ENCODE measurements at places on chromosomes 3 and 15. TPM values are rescaled to one million over a fixed set of nuclear protein-coding genes. Genes with fewer than 3 reads are reported as not detected.

- H3K27ac ChIP-seq, result no peak overlapping the region
- H3K27me3 ChIP-seq, result no peaks in the 10 kb centered on the region
- no peak overlapping the region for H3K4me3 ChIP-seq
- peaks cover 12% of the 10 kb centered on the region for H3K4me1 ChIP-seq
These were observed 117.8 kb upstream of the PRICKLE2 start for GRCh38 chr3:64342940-64343688.

DNA sequence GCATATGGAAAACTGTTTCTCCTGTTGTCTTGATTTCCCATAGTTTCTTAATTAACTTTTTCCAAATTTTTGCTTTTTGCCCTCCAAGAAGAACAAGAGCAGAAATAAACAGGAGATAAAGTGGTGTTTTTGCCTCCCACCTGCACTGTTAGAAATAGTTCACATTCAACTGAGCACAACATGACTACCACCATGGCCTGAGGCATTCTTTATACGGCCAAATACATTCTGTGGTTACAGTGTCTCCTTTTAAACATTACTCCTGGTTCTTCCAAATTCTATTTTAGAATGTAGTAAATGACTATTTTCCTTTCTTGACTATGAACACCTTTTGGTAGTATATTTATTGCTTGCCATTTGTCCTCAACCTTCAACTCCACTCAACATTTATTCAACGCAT lies 98.5 kb downstream of the LARS2 start:
- H3K4me3 ChIP-seq, result no peak overlapping the region
- no peaks in the 10 kb centered on the region for H3K27me3 ChIP-seq
- no peaks in the 10 kb centered on the region for H3K4me1 ChIP-seq

- no peaks in the 10 kb centered on the region for H3K4me1 ChIP-seq
- no peak overlapping the region for H3K27ac ChIP-seq
- H3K36me3 ChIP-seq, result no peaks in the 10 kb centered on the region
- H3K27me3 ChIP-seq, result no peaks in the 10 kb centered on the region
- no peak overlapping the region for H3K4me3 ChIP-seq
- no peak for DNase-seq
These were observed 97.5 kb downstream of the SLC49A4 start for GRCh38 chr3:122892118-122892960.

The ITIH1 gene
- total RNA-seq, result not detected

- no peak for DNase-seq
- H3K4me1 ChIP-seq, result no peaks in the 10 kb centered on the region
- H3K4me3 ChIP-seq, result no peak overlapping the region
- H3K27me3 ChIP-seq, result no peaks in the 10 kb centered on the region
These were observed 271.6 kb downstream of the FHIT start for GRCh38 chr3:60979461-60980341.

DNA sequence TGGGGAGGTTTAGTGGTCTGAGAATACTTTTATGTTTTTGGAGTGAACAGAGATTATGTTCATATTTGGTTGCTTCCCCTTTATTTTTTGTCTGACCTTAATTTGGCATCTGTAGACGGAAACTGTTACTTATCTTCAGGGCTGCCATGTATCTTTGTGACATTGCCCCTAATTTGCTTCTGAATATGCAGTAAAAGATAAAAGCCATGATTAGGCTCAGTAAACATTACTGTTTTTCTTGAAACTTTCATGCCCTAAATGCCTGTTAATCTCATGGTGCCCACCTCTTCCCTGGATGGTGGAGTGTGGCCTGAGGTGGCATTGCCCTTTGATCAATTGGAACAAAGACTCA lies 106.7 kb downstream of the C3orf70 start:
- H3K4me1 ChIP-seq, result no peaks in the 10 kb centered on the region
- no peak for DNase-seq
- H3K4me3 ChIP-seq, result no peak overlapping the region
- no peaks in the 10 kb centered on the region for H3K27me3 ChIP-seq
- H3K27ac ChIP-seq, result no peak overlapping the region

DNA sequence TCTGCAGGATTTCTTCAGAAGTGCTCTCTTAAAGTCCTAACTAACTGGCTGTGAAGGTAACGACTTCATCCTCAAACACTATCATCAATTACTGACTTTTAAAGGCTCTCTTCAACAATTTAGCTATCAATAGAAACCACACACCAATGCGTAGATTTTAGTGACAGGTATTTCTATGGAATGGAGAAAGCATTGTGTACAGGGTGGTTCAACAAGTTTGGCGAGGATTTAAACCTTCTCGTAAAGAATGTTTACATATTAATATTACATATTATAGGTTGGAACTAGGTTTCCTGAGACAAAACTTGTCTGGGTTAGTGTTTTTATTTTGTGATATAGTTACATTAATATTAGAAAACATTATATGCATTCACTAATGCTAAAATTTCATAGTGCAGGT lies 233.6 kb downstream of the CHL1 start:
- H3K4me3 ChIP-seq, result no peak overlapping the region
- no peaks in the 10 kb centered on the region for H3K4me1 ChIP-seq
- no peak overlapping the region for H3K27ac ChIP-seq
- H3K27me3 ChIP-seq, result no peaks in the 10 kb centered on the region
- H3K36me3 ChIP-seq, result no peaks in the 10 kb centered on the region
- no peak for DNase-seq

DNA sequence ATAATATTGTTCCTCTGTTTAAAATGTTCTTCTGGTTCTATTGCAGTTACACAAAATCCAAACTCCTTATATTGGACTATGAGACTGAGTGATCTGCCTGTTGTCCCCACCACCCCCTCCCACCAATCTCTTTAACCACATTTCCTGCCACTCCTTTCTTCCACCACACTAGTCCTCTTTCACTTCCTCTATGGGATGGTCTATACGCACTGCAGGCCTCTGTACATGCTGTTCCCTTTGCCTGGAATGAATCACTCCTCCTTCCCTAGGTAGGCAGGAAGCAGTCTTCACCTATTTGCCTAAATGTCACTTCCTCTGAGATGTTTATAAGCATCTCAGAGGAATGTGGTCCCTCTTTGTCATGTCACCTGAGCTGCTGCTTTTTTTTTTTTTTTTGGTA lies 4.0 kb downstream of the MAP2K1 start:
- no peak overlapping the region for H3K27ac ChIP-seq
- H3K4me3 ChIP-seq, result no peak overlapping the region
- peaks cover 20% of the 10 kb centered on the region for H3K4me1 ChIP-seq
- DNase-seq, result no peak
- H3K36me3 ChIP-seq, result no peaks in the 10 kb centered on the region
- H3K27me3 ChIP-seq, result no peaks in the 10 kb centered on the region

The TEX9 gene
- total RNA-seq, result 7.9 TPM

DNA sequence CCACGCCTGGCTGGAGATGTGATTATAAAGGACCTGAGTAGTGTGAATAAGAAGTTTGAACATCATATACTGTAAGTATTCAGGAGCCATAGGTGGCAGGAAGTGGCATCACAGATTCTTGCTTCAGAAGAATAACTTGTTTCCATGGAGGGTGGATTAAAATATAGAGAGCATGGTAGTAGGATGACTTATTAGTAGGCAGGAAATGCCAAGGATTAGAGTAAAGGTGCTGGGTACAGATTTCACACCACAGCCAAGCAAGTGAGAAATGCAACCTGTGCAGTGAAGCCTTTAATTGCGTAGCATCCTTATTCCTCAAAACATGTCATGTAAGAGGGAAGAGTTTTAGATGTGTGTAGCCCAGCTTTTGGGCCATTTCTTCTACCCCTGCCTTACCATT lies 30.8 kb downstream of the IFT122 start:
- peaks cover 6% of the 10 kb centered on the region for H3K36me3 ChIP-seq
- H3K27me3 ChIP-seq, result no peaks in the 10 kb centered on the region
- DNase-seq, result no peak
- H3K4me1 ChIP-seq, result no peaks in the 10 kb centered on the region
- H3K4me3 ChIP-seq, result no peak overlapping the region

DNA sequence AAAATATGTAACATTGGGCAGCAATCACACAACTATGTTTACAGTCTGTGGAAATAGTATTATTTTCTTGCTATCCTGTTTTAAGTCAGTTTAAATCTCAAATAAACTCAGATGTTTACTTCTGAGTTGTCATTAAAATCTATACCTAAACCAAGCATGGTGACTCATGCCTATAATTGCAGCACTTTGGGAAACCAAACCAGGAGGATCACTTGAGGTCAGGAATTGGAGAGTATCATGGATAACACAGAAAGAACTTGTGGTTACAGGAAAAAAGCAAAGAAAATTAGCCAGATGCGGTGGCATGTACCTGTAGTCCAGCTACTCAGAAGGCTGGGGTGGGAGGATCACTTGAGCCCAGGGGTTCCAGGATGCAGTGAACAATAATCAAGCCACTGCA lies 631.6 kb upstream of the EPHA6 start:
- H3K4me3 ChIP-seq, result no peak overlapping the region
- no peaks in the 10 kb centered on the region for H3K36me3 ChIP-seq
- DNase-seq, result no peak
- no peaks in the 10 kb centered on the region for H3K27me3 ChIP-seq

- peaks cover 37% of the 10 kb centered on the region for H3K36me3 ChIP-seq
- no peak for DNase-seq
- no peak overlapping the region for H3K4me3 ChIP-seq
- no peak overlapping the region for H3K27ac ChIP-seq
- H3K27me3 ChIP-seq, result no peaks in the 10 kb centered on the region
These were observed 23.7 kb downstream of the RBM5 start for GRCh38 chr3:50112462-50112861.

Data from body of pancreas (tissue), 4 donors.